ENCODE measurements at places on chromosomes 13 and 19.

- no peak for DNase-seq
These were observed 2.7 kb downstream of the SNAPC2 start for GRCh38 chr19:7922836-7923195.

- DNase-seq = no peak
These were observed 328.7 kb downstream of the SPRY2 start for GRCh38 chr13:80012251-80012650.

GRCh38 chr19:52725528-52725961 is 9.3 kb downstream of the ZNF611 start:
- no peak for DNase-seq

GRCh38 chr13:32824675-32825074 is 191.5 kb upstream of the KL start:
- no peak for DNase-seq

GRCh38 chr13:76440568-76440967 is 445.6 kb downstream of the KCTD12 start:
- DNase-seq = no peak

DNA sequence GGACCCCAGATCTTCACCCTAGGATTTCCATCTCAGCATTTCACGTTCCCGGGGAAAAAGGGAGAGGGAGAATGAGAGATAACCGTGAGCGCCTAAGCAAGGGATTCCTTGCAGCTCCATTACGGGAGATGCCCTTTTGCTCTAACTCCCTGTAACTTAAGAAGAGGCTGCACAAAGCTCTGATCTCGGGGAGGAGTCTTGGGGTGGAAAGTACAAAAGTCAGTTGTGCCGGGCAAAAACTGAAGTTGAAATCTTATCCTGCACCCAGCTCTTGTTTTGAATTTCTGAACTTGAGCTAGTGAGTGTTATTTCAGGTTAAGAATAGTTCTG is 256.4 kb upstream of the SOX21 start:
- DNase-seq = no peak

GRCh38 chr13:41596190-41596589 is 138.8 kb downstream of the RGCC start:
- DNase-seq = no peak

DNA sequence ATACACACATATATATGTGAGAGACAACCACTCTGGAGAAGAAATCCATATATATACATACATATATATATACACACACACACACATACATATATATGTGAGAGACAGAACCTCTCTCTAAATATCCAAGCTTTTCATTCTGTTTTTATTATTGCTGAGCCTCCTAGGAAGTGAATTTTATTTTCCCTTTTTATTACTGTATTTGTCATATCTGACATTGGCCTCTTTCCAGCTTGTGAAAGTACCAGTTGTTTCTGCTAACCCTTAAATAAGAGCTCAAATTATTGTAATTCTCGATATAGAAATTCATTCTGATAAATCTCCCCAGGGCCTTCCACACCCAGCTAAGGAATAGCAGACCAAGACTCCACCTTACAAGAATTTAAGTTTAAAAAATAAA is 81.0 kb downstream of the NUFIP1 start:
- DNase-seq = no peak

- no peak for DNase-seq
These were observed 547.7 kb upstream of the SLITRK1 start for GRCh38 chr13:84430015-84430414.

- DNase-seq = no peak
These were observed 217.6 kb downstream of the PCCA start for GRCh38 chr13:100306434-100306999.

DNA sequence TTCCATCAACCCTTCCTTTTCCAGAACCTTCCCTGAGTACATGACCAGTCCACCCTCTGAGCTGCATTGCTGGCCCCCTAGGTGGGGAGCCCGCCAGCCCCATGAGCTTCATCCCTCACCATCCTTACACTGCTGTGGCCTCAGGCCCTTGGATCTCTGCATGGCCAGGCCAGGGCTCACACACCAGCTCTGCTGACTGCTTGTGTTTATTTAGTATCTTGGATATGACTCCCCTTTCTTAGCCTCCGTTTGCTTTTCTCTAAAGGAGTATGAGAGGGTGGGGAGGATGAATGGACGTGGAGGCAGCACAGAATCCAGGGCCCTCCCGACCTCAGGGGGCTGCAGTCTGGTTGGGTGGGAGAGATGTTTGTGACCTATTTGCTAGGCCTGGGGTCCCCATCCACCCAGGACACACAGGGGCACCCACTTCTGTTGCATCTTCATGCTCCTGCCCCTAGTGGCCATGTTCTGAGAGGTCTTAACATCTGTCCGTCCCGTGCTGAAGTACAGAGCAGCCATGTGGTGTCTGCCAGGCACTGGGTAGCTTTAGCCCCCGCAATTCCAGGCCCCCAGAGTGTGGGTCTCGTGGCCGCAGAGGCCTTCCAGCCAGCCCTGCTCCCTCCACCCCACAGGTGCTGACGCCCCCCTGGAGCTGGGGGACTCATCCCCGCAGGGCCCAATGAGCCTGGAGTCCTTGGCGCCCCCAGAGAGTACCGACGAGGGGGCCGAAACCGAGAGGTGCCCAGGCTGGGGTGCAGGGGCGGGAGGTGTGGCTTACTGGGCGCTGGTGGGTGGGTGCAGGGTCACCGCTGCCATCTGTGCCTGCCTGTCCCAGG is 13.0 kb downstream of the ARHGEF1 start:
- no peak for DNase-seq

GRCh38 chr13:71079638-71080037 is 787.4 kb downstream of the DACH1 start:
- no peak for DNase-seq

DNA sequence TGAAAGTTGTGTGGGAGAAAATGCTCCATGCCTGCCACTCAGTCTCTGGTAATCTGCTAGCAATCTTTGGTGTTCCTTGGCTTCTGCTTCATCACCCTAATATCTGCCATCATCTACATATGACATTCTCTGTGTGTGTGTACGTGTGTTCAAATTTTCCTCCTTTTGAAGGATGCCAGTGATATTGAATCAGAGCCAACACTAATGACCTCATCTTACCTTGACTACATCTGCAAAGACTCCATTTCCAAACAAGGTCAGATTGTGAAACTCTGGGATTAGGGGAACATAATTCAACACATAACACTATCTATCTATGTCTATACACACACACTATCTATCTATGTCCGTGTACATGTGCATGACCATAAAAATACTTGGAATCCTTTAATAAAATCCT is 81.4 kb upstream of the IRS2 start:
- no peak for DNase-seq

DNA sequence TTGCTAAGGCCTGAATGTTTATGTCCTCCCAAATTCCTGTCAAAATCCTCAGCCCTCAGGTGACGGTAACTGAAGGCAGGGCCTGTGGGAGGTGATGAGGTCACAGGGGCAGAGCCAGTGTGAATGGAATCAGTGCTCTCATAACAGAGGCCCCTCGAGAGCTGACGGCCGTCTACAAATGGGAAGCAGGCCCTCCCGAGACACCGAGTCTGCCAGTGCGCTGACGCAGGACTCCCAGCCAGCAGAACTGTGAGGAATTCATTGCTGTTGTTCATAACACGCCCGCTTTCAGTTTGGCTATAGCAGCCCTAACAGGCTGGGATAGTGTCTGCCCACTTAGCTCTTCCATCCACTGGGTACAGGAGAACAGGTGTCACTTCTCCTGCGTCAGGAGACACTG is 41.2 kb downstream of the CARS2 start:
- no peak for DNase-seq
